Stimulated activated CD8-positive, alpha-beta memory T cell treated with anti-CD3 and anti-CD28 coated beads, Interleukin-15, amount 100 ng/mL, for 1 hour (primary cell): ENCODE measurements at places on chromosomes 5 and 9.

DNA sequence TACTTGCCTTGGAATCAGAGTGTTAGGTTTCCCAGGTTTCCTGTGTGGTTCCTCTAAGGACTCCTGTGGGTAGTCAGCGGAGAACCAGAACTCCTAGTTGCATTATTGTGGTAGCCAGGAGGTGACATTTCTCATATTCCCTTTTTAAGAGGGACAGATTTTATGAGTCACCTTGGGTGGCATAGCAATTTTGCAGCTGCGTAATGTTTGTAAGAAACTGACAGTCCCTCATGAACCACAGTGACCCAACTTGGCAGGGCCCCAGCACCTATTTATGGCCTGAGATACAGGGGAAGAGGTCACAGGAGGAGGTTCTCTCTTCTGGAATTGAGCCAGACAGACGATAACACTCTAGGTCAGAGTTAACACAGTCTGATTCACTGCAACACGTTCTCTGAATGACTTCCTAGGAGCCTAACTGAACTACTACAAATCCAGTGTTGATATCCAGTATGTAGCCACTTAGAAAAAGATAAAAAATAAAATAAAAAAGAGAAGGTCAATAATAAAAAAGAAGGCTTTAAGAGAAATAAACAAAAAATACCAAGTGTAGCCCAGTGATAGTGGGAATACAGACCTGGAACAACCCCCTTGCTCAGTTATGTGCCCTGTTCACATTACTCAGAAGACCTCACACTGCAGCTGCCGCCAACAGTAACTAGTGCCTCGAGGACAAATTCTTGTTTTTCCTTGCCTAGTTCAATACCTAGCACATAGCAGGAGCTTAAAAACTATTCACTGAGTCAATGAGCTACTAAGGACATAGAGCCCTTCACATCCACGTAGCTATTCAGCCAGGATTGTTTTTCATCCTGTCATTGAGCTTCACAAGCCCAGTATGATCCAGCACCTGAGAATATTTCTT is 50.7 kb upstream of the VLDLR start:
- peak; percentile 12 for DNase-seq

DNA sequence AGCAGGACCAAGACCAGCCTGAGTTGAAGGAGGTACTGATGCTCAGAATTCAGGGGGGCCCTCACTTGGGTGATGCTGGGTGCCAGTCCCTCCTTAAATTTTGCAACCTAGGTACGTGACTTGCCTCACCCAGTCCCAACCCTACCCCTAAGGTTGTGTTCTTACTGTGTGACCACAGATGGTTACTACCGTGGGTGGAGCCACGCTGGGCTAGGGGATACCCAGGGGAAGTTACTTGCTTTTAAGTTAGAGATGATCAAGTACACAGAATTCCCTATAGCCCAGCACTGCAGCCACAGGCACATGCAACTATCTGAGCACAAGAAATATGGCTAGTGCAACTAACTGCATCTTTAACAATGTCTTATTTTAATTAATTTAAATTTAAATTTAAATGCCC is 32.9 kb downstream of the NXNL2 start:
- DNase-seq = no peak

DNA sequence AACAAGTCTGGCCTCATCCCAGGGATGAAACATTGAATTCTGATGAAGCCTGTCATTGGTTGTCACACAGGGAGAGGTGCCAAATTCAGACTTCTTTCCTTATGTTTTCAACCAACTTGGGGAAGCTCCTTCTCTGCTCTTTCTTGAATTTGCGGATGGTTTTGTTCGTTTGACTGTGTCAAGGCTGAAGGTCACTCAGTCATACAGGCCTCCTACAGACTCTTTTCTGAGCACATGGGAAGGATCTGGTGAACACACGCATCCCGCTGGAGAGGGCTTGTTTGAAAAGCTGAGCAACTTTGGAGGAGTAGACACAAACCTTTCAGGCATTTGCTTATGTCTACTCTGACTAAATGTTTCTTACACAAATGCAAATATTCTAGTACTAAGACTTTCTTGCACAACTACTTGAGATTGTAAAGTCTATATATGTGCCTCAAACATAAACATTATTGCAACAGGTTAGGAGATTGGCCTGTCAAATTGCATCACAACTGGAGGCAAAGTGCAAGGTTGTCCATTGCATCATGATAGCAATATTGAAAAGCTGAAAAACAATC is 151.5 kb upstream of the NR3C1 start:
- no peak for DNase-seq

DNA sequence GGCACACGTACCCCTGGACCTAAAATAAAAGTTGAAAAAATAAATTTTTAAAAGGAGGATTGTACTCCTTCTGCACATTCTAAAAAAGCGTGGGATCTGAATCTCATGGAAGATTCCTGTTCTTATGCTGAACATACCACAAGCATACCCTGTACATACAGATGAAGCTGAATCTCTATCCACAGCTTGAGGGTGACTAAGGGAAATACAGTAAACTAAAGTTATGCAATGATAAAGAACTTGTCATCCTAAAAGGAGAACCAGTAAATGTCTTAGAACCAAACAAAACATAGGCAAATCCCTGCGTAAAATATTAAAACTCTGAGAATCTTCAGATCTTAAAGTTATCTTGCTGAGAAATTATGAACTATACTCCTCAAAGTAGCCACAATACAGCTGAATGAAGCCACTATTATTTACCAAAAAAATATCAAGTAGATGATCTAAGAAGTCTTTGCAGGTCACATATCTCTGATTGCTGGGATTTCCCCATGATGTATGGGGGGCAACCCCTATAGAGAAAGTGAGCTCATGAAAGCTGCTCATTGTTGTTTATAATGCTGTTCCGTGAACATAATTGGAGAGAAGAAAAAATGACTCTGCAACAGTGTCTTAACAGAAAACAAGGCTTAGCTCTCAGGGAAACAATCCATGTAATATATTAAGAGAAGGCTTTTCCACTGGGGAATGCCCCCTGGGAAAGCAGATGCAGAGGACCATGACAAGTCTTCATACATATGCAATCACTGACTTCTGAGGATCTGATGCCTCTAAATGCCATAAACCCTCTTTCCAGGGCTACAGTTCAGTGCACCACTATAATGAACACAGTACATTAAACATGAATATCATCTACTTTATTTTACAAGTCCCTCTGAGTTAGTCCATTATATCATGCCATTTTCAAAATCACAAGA is 210.1 kb downstream of the EPB41L4A start:
- DNase-seq = no peak

- DNase-seq = no peak
Measured at GRCh38 chr9:116002624-116003023, 151.0 kb upstream of the PAPPA start.

DNA sequence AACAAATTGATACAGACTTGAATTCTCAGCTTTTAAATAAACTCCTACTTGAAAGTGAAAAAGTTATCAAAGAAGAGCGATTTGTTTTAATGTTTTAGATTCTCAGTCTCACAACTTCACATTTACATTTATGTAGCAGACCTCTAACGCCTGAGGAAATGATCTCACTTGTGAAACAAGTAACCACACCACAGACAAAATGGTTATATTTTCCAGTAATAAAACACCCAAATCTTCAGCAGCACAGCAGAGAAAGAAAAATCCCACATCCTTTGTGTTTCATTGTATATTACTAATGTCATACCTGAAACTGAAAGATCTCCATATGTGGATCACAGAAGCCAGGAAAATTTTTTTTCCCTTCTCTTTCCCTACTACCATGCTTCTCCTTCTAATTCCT is 29.8 kb upstream of the GZMA start:
- DNase-seq = no peak

DNA sequence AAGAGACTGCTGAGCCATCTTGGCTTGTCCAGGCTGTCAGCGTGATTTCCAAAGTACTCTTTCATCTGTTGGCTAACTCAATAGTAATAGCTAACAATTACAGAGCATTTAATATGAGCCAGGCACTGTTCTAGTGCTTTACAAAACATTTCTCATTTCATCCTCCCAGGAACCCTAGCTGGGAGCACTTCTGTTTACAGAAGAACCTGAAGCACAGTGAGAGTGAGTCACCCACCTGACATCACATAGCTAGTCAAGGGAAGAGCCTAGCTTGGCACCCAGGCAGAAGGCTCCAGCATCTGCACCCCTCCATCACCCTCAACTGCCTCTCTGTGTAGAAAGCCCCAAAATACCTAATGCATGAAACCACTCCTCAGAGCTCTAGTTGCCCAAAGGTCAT is 57.5 kb upstream of the IQGAP2 start:
- DNase-seq = no peak

GRCh38 chr9:91734371-91734981 is 215.6 kb downstream of the ROR2 start:
- peak; percentile 44 for DNase-seq

GRCh38 chr5:158957196-158957595 is 142.5 kb downstream of the EBF1 start:
- no peak for DNase-seq
